Type B pancreatic cell (in vitro differentiated cells): ENCODE measurements at places on chromosomes 5 and 9. TPM values are rescaled to one million over a fixed set of nuclear protein-coding genes. Genes with fewer than 3 reads are reported as not detected.

DIMT1 gene
- 22.1 and 23.2 TPM in 2 replicates for total RNA-seq

IL33 gene
- total RNA-seq = 0.67 and 13.3 TPM in 2 replicates

TMEM171 gene
- 0.38 and 1.3 TPM in 2 replicates for total RNA-seq

SLC25A2 gene
- total RNA-seq = 0.45 and 0.92 TPM in 2 replicates

XRCC4 gene
- 7.4 TPM in 2 replicates for total RNA-seq

BTNL3 gene
- total RNA-seq = 0.82 and 2.7 TPM in 2 replicates

ARHGEF37 gene
- total RNA-seq = 7.1 and 16.8 TPM in 2 replicates

PCDHA2 gene
- total RNA-seq = 1.0 and 3.3 TPM in 2 replicates

PCDHB12 gene
- total RNA-seq = 1.4 and 2.3 TPM in 2 replicates

FCHSD1 gene
- 28.5 and 29.4 TPM in 2 replicates for total RNA-seq

DNAJB5 gene
- total RNA-seq = 4.8 and 12.2 TPM in 2 replicates

MYOT gene
- total RNA-seq = 0.56 TPM in 1 of 2 replicates, not detected in the other

GMCL2 gene
- total RNA-seq = not detected in 2 replicates

MTAP gene
- total RNA-seq = 73.4 and 77.4 TPM in 2 replicates

DNA sequence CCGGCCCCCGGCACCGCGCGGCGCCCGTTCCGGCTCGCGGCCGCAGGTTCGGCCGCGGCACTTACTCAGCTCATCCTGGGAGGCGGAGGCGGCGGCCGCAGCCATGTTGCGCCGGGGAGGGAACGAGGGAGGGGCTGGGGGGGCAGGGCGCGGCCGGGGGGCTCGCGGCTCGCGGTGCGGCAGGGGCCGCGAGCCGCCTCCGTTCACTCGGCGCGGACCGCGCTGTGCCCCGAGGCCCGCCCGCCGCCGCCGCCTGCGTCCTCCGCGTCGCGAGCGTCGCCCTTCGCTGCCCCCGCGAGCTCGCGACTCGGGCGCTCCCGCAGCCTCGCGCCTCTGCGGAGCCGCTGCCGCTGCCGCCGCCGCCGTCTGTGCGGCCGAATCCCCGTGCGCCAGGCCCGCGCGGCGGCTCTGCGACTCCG, 735 bp downstream of the ECPAS start:
- no peak for DNase-seq

- DNase-seq = no peak
These were observed 89.0 kb downstream of the HRH2 start for GRCh38 chr5:175746851-175747250.

DNA sequence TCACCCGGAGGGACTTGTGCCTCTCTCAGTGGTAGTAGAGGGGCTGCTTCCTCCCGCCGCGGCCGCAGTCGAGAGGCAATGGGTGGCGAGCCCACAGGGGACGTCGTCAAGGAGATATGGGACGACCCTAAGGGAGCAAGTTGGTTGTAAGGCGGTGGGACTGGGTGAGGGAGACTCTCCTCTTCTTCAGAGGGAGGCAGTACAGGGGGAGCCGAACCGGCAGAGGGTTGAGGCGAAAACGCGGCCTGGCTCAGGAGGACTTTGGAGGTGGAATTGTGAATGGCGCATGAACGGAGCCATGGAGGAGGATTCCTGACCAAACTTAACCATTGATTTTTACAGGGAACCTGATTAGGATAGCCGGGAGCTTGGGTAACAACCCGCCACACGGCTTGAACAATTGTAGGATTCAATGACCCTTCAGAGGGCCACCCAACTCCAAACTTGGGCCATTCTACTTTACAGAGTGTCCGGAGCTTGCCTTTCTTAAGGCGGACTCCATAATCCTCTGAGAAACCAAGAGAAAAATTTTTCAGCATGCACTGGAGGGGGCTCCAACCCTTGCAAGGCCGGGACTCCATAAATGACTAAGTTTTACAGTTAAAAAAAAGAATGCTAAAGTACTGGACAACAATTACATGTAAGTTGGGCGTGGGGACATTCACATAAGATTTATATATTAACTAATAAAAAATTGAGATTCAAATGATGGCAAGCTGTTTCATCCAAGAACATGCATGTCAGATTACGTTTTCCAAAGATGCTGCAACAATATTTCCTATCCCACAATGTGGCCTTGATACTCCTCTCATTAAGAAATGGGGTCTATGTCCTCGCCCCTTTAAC, 19.4 kb upstream of the RHOBTB3 start:
- no peak for DNase-seq

GRCh38 chr9:138099803-138100598, 222.4 kb downstream of the CACNA1B start:
- DNase-seq = peak; percentile 8

- no peak for DNase-seq
These were observed 56.7 kb downstream of the SAXO1 start for GRCh38 chr9:18976221-18976708.

- DNase-seq = no peak
These were observed 1228.0 kb upstream of the C9orf72 start for GRCh38 chr9:28801144-28801799.

DNA sequence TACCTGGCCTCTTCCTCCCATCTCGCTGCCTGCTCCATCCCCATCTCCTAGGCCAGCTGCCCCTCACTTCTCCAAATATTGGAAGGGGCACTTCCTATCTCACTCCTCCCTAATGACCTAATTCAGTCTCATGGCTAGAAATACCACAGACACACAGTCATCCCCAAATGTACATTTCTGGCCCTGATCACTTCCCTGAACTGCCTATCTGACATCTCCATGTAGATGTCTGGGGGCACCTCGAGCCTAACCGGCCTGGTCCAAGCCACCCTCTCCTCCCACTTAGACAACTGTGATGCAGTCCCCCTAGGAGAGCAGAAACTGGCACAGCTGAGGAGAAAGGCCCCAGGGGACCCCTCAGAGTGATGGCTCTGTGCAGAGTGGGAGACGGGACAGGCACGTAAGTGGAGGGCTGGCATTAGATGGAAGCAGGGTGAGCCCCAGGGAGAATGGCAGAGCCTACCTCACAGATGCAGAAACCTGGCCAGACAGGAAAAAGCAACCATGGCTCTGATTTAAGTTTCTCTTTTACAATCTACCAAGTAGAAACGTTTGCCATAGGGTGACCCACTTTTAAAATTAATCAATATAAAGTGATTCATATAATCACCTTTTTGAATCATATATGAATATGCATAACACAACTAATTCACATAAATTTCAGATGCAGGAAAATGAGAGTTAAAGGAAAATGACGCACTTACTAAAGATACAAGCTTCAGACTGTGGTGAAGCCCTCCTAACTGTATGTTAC, 22.1 kb downstream of the CAMSAP1 start:
- no peak for DNase-seq

- DNase-seq = no peak
These were observed 56.1 kb downstream of the CFAP90 start for GRCh38 chr5:7794823-7795222.

DNA sequence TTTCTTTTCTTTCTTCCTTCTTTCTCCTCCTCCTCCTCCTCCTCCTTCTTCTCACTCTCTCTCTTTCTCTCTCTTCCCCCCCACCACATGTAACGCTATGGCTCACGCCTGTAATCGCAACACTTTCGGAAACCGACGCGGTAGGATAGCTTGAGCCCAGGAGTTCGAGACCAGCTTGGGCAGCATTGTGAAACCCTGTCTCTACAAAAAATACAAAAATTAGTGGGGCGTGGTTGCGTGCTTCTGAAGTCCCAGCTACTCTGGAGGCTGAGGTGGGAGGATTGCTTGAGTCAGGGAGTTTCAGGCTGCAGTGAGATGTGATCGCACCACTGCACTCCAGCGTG, 736 bp upstream of the GLDC start:
- DNase-seq = no peak

- no peak for DNase-seq
These were observed 599.3 kb upstream of the TLE4 start for GRCh38 chr9:78972303-78972999.

- DNase-seq = no peak
These were observed 242.2 kb downstream of the DMRT2 start for GRCh38 chr9:1292384-1292783.

DNA sequence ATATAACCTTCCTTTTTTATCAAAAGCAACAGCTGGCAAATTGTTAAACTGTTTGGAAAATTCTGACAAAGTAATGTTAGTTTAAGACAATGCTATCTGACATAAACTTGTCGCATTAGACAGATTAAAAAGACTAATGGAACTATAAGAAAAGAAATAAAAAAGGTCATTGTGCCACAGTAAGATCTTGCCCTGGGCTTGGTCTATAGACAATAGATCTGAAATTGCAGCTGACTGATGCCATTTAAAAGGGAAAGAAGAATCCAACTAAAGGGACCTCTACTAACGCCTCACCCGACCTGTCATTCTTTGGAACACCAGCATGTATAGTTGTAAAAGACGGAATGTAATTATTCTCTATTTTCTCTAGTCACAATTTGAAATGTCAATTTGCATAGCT, 644.4 kb upstream of the GRAMD2B start:
- no peak for DNase-seq

GRCh38 chr9:136353757-136354488, 9.6 kb downstream of the DNLZ start:
- DNase-seq = no peak

GRCh38 chr9:129258124-129258822, 80.2 kb upstream of the IER5L start:
- DNase-seq = peak; percentile 94

- no peak for DNase-seq
These were observed 6.8 kb upstream of the NEURL1B start for GRCh38 chr5:172634106-172634899.

DNA sequence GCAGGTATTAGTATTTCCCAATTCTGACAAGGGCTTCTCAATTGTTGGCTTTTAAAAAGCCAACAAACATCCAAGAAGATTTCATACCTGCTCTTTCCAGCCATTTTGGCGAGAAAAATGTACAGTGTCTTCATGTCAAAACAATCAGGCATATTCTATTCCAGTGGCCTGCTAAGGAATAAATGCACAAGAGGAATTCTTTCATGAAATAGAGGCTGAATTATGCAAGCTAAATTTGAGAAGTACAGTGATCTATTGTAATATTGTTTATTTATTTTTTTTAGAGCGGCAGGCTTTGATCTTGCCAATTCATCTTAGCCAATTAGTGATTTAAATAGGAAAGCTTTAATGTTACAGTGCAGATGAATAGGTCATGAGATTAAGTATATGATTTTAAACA, 49.3 kb downstream of the NLN start:
- no peak for DNase-seq

DNA sequence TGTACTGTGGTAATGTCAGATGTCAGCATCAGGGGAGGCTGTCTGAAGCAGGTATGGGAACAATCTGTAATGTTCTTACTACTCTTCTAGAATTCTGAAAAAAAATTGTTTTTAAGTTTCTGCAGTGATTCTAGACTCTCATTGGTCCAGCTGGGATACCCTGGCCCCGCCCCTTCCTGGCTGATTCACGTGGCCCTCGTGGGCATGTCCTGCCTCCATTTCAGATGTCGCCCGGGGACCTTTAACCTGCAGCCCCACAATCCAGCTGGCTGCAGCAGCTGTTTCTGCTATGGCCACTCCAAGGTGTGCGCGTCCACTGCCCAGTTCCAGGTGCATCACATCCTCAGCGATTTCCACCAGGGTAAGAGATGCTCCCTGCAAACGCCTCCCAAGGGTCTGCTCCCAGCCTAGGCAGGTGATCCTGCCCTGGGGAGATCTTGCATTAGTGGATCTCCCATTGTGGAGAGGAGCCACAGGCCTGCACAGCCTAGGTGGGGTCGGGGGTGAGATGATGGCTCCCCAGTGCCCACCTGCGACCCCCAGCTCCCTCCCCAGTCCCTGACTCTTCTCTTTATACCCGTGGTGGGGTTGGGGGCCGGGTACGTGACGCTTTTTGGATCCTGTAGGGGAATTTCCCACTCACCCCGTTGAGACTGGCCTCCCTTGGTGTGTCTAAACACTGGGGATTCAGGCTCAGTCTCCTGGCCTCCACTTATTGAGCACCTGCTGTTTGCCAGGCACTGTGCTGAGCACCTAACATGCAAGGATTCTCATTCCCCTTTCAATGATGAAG, 36.5 kb downstream of the LAMC3 start:
- DNase-seq = no peak

DNA sequence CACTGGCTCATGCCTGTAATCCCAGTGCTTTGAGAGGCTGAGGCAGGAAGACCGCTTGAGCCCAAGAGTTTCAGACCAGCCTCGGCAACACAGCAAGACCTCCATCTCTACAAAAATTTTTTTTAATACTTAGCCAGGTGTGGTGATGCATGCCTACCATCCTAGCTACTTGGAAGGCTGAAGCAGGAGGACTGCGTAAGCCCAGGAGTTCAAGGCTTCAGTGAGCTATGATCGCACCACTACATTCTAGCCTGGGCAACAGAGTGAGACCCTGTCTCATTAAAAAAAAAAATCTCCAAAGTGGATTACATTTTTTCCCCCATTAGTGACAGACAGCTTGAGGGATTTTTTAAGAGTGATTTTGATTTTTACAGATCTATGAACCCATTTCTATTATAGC, 230.8 kb downstream of the BNC2 start:
- no peak for DNase-seq

DNA sequence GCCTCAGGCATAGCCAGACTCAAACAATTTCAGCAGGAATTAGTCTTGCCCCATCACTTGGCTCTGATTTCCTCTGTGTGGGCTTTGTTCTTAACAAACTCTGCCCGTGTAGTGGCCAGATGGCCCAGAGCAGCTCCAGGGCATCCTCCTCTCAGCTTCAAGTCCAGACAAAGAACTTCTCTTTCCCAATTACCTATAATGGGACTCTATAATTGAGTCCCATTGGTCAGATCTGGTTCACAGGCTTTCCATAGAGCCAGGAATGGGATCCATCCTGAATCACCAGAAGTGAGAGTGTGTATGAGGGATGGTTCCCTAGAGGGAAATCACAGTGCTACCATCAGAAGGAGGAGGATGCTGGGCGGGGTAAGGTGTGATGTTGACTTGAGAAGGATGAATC, 515.8 kb downstream of the KIF4B start:
- DNase-seq = no peak

GRCh38 chr5:96626956-96627355, 35.2 kb upstream of the CAST start:
- no peak for DNase-seq

GRCh38 chr5:179797741-179798140, 4.0 kb downstream of the LTC4S start:
- no peak for DNase-seq

GRCh38 chr5:107670087-107670931, 428 bp downstream of the EFNA5 start:
- peak; percentile 75 for DNase-seq

DNA sequence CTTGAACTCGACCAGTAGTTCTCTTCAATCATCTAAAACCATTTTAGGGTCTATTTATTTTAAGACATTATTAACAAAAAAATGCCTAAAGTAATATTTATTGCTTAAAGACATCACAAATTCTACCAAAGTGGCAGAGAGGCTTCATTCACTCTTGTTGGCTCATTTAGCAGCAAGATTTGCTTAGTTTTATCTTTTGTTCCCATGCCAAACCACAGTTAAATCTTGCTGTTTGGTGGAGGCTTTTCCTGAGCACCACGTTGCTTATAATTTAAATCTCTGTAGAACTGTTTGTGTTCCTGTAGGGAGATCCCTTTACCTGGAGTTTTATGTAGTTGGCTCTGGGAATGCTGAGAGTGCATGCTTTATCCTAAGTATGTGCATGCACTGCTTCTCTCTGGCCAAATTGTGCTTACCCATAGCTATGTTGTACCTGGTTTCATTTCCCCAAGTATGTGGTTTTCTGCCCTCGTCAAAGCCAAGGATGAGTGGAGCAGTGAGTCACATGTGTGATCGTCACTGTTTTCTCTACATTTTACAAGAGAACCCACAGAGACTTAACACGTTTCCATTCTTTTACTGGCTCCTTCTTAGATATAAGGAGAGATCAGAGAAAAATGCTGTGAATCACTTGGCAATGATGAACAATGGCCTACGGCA, 42.1 kb upstream of the MAST4 start:
- no peak for DNase-seq

GRCh38 chr9:69194702-69195418, 20.8 kb downstream of the TJP2 start:
- no peak for DNase-seq
